ENCODE measurements at places on chromosomes 7 and 10. TPM values are rescaled to one million over a fixed set of nuclear protein-coding genes. Genes with fewer than 3 reads are reported as not detected.

The GCK gene
- 2.1 TPM for total RNA-seq

The MYPN gene
- total RNA-seq: 2.3 TPM

The PSD gene
- 2.6 TPM for total RNA-seq

The GIMAP1 gene
- 0.99 TPM for total RNA-seq

The CCDC172 gene
- not detected for total RNA-seq

The SFRP5 gene
- 226 TPM for total RNA-seq

The GCC1 gene
- total RNA-seq: 23.1 TPM

The ACTA2 gene
- 136 TPM for total RNA-seq

The MYH16 gene
- total RNA-seq: under 0.01 TPM

- no peak overlapping the region for H3K4me3 ChIP-seq
- no peak overlapping the region for H3K27ac ChIP-seq
- no peaks in the 10 kb centered on the region for H3K36me3 ChIP-seq
- DNase-seq: peak; percentile 18
- H3K4me1 ChIP-seq: peaks cover 3% of the 10 kb centered on the region
- H3K27me3 ChIP-seq: no peaks in the 10 kb centered on the region
Measured at GRCh38 chr10:112490545-112490944, 43.5 kb downstream of the VTI1A start.

- DNase-seq: no peak
- H3K27me3 ChIP-seq: no peaks in the 10 kb centered on the region
- H3K36me3 ChIP-seq: no peaks in the 10 kb centered on the region
- no peak overlapping the region for H3K27ac ChIP-seq
- no peaks in the 10 kb centered on the region for H3K4me1 ChIP-seq
Measured at GRCh38 chr7:32470871-32471270, 19.3 kb downstream of the LSM5 start.

DNA sequence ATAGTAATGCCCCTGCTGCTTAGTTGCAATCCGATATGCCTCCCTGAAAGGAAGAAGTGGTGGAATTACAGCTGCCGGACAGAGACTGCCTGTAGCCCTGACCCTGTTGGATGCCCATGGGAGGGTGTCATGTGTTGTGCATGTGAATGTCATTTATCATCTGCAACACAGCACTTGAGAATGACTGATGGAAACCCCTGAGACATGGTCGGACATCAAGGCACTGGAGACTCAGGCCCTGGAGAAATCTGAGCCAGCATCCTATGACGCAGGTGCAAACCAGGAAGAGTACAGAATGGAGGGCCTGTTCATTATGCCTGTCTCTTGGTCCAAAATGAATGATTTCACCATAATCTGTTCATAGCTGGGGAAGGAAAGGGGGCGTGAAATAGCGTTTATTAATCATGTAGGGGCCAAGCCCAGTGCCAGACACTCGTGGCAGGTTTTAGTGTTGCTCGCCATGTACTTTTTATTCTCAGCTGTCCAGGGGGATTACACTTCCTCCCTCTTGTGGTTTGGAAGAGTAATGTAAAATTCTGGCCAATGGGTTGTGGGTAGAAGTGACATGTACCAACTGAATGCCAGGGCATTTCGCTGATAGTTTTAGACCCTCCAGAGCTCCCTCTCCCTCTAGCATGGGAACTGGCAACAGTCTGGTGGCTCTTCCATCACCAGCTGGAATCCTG, 23.0 kb upstream of the LEP start:
- H3K27ac ChIP-seq: no peak overlapping the region
- no peaks in the 10 kb centered on the region for H3K27me3 ChIP-seq
- no peaks in the 10 kb centered on the region for H3K36me3 ChIP-seq
- no peak for DNase-seq

- no peak overlapping the region for H3K4me3 ChIP-seq
- H3K4me1 ChIP-seq: no peaks in the 10 kb centered on the region
- no peaks in the 10 kb centered on the region for H3K27me3 ChIP-seq
- H3K36me3 ChIP-seq: no peaks in the 10 kb centered on the region
Measured at GRCh38 chr10:129770286-129770685, 193.8 kb downstream of the EBF3 start.

DNA sequence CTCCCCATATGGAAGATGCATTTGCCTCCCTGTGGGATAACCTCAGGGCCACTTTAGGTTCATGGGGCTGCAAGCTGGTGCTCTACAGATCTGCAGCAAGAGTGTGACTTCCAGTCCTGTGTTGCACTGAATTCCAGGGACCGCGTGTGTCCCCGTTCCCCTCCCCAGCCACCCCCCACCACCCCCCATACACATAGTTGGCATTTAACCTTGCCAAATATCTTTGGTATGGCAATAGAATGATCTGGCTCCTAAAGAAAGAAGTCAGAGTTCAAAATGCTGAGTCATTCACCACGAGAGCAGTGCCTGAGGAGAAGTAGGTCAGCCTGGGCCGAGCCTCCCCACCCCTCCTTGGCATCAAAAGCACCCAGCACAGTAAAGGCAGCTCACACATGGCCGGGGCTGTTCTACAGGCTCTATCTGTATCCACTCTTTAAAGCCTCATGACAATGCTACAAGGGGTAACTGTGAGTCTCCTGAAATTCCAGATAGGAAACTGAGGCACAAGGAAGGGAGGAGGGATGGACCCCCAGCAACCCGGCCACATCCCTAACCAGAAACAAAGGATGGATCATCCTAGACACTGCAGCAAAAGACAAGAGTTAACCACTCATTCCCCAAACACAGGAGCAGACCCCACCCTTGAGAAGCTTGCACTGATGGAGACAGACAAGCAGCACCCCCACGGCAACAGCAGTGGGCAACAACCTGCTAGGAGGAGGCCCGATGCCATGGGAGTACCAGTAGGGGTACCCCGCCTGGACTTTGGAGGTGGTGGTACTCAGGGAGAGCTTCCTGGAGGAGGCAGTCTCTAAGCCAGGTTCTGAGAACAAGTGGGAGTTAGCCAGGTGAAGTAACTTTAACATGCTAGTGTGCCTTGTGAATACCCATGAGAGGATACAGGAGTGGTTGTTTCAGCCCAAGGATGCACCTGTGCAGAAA, 70.3 kb upstream of the NANOS1 start:
- no peaks in the 10 kb centered on the region for H3K36me3 ChIP-seq
- H3K4me3 ChIP-seq: no peak overlapping the region
- peaks cover 7% of the 10 kb centered on the region for H3K4me1 ChIP-seq
- peak; percentile 50 for DNase-seq
- no peak overlapping the region for H3K27ac ChIP-seq
- no peaks in the 10 kb centered on the region for H3K27me3 ChIP-seq

DNA sequence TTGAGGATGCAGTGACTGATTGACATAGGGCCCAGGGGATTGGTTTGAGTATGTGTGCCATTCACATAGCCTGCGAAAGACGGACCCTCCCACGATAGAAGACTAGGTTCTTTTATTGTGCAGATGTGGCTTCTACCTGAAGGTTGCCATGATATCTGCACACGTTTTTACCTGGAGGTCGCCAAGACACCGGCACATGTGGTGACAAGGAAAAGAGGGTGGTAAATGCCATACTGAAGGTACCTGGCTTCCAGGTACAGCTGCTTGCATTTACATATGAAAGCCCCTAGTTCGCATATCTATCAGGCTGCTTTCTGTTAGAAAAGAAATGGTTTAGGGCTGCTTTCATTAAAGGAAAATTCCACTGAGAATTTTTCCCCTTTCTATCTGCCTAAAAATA, 43.6 kb downstream of the ZNF22 start:
- H3K4me1 ChIP-seq: no peaks in the 10 kb centered on the region
- no peak for DNase-seq
- H3K27ac ChIP-seq: no peak overlapping the region
- no peak overlapping the region for H3K4me3 ChIP-seq

DNA sequence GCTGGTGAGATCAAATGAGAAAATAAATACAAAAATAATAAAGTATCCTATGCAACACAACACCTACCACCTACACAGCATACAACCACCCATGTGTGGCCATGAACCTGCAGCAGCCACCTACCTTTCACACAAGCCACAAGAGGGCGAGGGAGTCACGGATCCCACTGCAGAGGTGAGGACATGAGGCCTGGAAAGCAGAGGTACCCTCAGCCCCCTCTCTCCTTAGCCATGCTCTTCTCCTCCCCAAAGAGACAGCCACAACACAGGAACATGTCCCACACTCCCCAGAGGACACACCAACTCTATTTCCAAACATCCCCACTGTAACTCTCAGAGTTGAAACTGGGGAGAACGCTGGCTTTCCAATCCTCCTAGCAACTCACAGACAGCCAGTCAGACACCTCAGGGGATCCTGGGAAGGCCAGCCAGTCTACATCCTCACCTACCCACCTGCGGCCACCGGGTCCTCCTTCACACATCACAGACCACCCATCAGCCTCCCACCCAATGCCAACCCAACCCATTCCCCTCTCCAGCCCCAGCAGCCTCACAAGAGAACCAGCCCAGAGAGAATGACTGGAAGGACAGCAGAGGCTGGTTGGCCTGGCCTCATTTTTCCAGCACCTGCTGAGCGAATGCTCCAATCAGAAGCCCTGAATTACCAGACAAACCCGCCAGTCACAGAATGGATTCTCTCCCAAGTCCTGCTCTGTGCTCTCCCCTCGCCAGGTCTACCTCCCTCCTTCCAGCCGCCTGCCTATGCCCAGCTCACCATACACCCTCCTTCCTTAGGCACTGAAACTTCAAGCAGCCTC, 18.4 kb downstream of the DLG5 start:
- H3K4me3 ChIP-seq: no peak overlapping the region
- peaks cover 30% of the 10 kb centered on the region for H3K4me1 ChIP-seq
- H3K27me3 ChIP-seq: no peaks in the 10 kb centered on the region
- H3K36me3 ChIP-seq: no peaks in the 10 kb centered on the region

GRCh38 chr7:33792041-33792440, 113.3 kb upstream of the BMPER start:
- no peak overlapping the region for H3K27ac ChIP-seq
- H3K4me1 ChIP-seq: no peaks in the 10 kb centered on the region
- H3K4me3 ChIP-seq: no peak overlapping the region
- no peak for DNase-seq

DNA sequence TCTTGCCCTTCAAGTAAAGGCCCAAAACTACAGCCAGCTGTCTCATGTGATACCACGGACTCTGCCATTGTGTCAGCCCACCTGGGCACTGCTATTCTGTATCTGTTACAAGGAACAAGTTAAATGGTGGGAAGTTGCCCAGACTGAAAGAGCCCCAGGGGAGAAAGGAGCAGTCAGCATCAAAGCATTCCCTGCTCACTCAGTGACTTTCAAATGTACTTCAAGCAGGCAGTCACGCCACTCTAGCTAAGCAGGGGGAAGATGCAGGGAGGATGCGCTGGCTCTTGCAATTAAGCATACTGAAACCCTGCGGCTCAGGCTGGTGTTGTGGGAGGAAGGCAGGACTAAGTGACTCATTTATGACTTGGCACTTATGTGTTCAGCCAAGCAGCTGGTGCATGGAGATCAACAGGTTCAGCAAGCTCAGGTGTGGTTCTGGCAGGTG, 1249.6 kb downstream of the TYW1 start:
- H3K36me3 ChIP-seq: no peaks in the 10 kb centered on the region
- no peaks in the 10 kb centered on the region for H3K4me1 ChIP-seq
- H3K27me3 ChIP-seq: no peaks in the 10 kb centered on the region
- no peak overlapping the region for H3K27ac ChIP-seq
- no peak overlapping the region for H3K4me3 ChIP-seq
- DNase-seq: no peak

DNA sequence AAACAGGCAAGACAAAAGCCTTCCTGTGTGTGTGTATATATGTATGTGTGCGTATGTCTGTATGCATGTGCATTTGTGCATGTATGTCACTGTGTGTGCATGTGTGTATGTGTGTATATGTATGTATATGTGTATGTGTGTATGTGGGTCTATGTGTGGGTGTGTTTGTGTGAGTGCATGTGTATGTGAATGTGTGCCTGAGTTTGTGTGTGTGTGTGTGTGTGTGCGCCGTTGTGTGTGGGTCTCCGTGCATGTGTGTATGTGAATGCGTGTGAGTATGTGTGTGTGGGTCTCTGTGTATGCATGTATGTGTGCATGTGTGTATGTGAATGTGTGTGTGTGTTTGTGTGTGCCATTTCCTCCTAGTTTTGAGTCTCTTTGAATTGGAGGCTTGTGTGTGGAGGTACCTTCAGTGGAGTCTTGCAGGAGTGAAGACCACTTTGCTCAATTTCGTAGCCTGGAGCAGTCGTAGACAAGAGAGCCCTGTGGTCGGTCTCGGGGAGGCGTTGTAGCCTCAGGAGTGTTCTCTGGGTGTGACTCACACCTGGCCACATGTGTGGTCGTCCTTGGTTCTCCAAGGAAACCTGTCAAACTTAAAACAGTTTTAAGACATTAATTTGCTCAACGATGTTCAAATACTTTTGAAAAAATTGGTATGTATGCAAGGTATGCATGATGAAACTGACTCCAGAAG, 28.1 kb downstream of the INPP5A start:
- H3K36me3 ChIP-seq: no peaks in the 10 kb centered on the region
- H3K4me3 ChIP-seq: no peak overlapping the region
- no peak for DNase-seq
- no peaks in the 10 kb centered on the region for H3K27me3 ChIP-seq
- peaks cover under 1% of the 10 kb centered on the region for H3K4me1 ChIP-seq

- no peaks in the 10 kb centered on the region for H3K36me3 ChIP-seq
- H3K4me1 ChIP-seq: no peaks in the 10 kb centered on the region
- H3K4me3 ChIP-seq: no peak overlapping the region
- H3K27ac ChIP-seq: no peak overlapping the region
Measured at GRCh38 chr10:81444242-81444929, 430.6 kb upstream of the NRG3 start.

GRCh38 chr10:77873536-77874380, 52.8 kb downstream of the DLG5 start:
- peak overlapping the region; percentile 49 for H3K27ac ChIP-seq
- H3K27me3 ChIP-seq: no peaks in the 10 kb centered on the region
- H3K36me3 ChIP-seq: no peaks in the 10 kb centered on the region
- peak; percentile 54 for DNase-seq
- no peak overlapping the region for H3K4me3 ChIP-seq

DNA sequence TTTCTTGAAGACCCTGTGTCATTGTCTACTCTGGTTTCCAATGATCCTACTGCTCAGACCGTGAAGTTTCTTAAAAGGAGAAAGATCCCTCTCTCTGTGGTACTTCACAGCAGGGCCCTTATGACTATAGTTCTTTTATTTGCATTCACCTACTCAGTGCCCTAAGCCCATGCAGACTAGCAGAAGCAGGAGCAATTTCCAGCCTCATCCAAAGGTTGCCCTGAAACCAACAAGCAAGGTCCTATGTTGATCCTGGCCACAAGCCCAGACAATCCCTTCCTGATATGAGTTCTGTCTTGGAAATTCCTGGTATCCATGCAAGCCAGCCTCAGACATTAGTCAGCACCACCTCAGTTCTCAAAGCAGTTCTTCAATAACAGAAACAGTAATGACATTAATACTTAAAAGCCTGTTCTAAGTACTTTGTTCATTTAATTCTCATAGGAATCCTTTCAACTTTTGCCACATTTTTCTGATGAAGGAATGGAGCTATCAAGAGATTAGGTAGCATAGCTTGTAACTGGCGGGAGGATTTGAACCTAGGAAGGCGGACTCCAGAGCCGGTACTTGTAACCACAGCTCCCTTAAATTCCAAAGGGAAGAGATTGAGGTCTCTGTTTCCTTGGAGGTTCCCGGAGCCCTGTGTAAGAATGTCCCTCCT, 58.1 kb upstream of the ST8SIA6 start:
- peak; percentile 68 for DNase-seq
- no peaks in the 10 kb centered on the region for H3K36me3 ChIP-seq
- no peak overlapping the region for H3K27ac ChIP-seq
- no peak overlapping the region for H3K4me3 ChIP-seq

- no peak overlapping the region for H3K4me3 ChIP-seq
- H3K27me3 ChIP-seq: no peaks in the 10 kb centered on the region
- no peaks in the 10 kb centered on the region for H3K4me1 ChIP-seq
- H3K27ac ChIP-seq: no peak overlapping the region
- DNase-seq: no peak
- no peaks in the 10 kb centered on the region for H3K36me3 ChIP-seq
Measured at GRCh38 chr7:78398576-78398975, 600.0 kb downstream of the PHTF2 start.

- H3K27me3 ChIP-seq: no peaks in the 10 kb centered on the region
- H3K4me1 ChIP-seq: no peaks in the 10 kb centered on the region
- H3K27ac ChIP-seq: no peak overlapping the region
- H3K4me3 ChIP-seq: no peak overlapping the region
Measured at GRCh38 chr7:142012825-142013511, 17.3 kb downstream of the MGAM start.
